ENCODE measurements at places on chromosomes 1 and 21.

GRCh38 chr21:36990508-36991205, 15.8 kb upstream of the RIPPLY3 start:
- DNase-seq, result no peak

- peak; percentile 40 for DNase-seq
Measured at GRCh38 chr1:89855413-89856123, 34.7 kb downstream of the LRRC8D start.

- no peak for DNase-seq
Measured at GRCh38 chr21:42646836-42647235, 6.6 kb upstream of the PDE9A start.

- DNase-seq, result peak; percentile 12
Measured at GRCh38 chr1:10755970-10756521, 40.4 kb downstream of the CASZ1 start.

DNA sequence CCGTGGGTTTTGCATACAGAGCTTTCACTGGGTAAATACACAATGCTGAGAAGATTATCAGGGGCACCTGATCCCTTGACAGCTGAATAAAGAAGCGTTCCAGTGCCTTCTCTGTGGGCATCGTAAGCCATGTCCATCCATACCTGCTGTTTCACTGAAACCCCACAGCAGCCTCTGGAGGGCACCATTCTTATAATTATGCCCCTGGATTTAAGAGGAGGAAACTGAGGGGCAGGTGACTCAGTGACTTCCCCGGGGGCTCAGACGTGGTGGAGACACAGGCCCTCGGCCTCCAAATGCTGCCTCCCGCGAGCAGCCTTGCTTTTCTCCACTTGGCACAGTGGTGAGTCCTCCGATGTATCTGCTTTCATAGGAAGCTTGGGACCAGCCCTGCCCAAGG, 56.7 kb downstream of the B3GALT5 start:
- DNase-seq, result no peak

DNA sequence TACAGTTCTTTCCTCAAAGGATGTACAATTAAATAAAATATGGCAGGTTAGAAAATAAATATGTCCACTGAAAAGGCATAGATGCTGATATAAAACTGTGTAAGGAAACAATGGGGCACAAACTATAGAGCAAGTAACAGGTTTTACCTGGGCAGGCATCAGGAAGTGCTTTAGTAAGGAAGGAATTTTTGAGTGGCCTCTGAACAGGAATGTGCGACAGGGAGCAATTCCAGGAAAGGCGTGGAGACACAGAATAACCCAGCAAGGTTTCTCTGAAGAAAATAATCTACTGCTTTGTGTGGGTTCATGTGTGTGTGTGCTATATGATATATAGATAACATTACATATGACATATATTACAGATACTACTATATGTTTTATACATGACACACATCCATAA, 128.4 kb downstream of the RGS21 start:
- no peak for DNase-seq

DNA sequence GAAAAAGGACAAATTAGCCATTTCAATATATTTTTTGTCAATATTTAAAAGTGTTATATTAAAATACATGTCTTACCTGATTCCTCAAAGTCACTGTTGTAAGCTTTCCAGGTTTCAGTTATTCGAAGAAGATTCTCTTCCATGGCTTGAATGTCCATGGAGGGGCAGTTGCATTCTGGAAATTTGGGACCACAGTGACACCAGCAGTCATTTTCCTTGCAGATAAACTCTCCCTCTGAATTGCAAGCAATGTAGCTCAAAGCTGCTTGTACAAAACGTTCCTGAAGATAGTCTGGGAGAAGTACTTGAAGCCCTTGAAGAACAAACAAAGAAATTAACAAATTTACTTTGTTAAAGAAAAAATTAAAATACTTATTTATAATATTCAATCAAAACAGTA, 251.7 kb downstream of the BRINP3 start:
- no peak for DNase-seq

- DNase-seq, result peak; percentile 79
Measured at GRCh38 chr1:97849345-97850340, 71.2 kb downstream of the DPYD start.

- DNase-seq, result no peak
Measured at GRCh38 chr1:115461526-115461925, 123.5 kb upstream of the NGF start.

DNA sequence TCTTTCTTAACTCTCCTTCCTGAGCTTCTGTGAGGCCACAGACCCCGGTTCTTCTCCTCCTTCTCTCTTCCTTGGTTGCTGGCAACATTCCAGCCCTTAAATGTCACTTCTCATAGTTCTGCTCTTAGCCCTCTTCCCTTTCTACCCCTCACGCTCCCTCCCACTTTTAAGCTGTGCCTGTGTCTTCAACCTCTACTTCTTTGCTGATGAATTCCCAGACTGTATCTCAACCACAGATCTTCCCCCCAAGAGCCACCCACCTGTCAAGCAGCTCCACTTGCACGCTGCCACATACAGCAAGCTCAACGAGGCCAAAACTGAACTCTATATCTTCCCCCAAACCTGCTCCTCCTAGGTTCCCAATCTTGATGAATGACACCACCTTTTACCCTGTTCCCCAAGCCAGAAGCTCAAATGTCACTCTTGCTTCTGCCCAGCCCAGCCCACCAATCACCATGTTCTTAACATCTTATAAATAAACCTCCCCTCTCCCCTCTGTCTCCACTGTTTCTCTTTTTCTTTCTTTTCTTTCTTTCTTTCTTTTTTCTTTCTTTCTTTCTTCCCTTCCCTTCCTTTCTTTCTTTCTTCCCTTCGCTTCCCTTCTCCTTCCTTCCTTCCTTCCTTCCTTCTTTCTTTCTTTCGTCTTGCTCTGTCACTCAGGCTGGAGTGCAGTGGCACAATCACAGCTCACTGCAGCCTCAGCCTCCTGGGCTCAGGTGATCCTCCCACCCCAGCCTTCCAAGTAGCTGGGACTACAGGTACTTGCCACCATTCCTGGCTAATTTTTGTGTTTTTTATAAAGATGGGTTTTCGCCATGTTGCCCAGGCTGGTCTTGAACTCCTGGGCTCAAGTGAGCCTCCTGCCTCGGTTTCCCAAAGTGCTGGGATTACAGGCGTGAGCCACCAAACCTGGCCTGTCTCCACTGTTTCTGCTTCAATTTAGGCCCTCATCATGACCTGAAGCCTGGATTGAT, 19.8 kb upstream of the PTP4A2 start:
- no peak for DNase-seq

DNA sequence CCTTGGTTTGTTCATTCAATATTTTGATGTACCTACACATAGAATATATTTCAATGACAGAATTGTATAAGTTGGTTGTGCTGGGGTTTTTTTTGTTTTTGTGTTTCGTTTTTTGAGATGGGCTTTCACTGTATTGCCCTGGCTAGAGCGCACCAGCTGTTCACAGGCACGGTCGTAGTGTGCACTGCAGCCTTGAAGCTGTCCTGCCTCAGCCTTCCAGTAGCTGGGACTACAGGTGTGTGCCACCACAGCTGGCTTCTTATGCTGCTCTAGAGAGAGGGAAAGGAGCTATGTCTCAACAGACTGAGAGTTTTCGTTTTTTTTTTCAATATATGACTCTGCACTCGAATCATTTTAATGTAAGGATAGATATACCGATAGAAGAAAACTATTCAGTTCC, 102.6 kb downstream of the NTNG1 start:
- DNase-seq, result no peak

GRCh38 chr21:30953605-30954004, 72.2 kb upstream of the KRTAP11-1 start:
- DNase-seq, result no peak

- DNase-seq, result no peak
Measured at GRCh38 chr1:181015251-181015615, 7.4 kb downstream of the STX6 start.

GRCh38 chr1:171661076-171661650, 8.7 kb upstream of the MYOC start:
- DNase-seq, result no peak

DNA sequence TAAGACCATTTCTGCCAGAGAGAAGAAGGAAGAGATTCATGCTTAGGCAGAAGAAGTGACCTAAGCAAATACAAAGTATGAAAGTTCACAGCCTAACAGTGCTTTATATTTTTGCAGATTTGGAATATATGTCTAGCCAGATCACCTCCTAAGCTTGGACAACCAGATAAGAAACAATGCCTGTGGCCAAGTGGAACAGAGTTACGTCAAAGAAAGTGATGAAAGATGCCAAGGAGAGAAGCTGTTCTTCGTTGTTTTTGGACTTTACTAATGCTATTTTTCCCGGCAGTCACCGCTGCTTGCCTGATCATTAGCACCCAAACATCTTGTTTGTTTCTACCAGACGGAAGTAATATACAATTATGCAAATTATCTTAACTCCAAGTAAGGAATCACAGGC, 489.2 kb upstream of the C1orf87 start:
- no peak for DNase-seq

GRCh38 chr1:196577386-196577785, 30.9 kb downstream of the KCNT2 start:
- no peak for DNase-seq

- no peak for DNase-seq
Measured at GRCh38 chr1:12088607-12089006, 25.5 kb downstream of the TNFRSF8 start.

- peak; percentile 46 for DNase-seq
Measured at GRCh38 chr1:226403201-226404034, 4.5 kb downstream of the PARP1 start.

- peak; percentile 66 for DNase-seq
Measured at GRCh38 chr1:44947063-44947773, 39.2 kb downstream of the EIF2B3 start.

- DNase-seq, result no peak
Measured at GRCh38 chr1:10179406-10180091, 30.8 kb upstream of the KIF1B start.

DNA sequence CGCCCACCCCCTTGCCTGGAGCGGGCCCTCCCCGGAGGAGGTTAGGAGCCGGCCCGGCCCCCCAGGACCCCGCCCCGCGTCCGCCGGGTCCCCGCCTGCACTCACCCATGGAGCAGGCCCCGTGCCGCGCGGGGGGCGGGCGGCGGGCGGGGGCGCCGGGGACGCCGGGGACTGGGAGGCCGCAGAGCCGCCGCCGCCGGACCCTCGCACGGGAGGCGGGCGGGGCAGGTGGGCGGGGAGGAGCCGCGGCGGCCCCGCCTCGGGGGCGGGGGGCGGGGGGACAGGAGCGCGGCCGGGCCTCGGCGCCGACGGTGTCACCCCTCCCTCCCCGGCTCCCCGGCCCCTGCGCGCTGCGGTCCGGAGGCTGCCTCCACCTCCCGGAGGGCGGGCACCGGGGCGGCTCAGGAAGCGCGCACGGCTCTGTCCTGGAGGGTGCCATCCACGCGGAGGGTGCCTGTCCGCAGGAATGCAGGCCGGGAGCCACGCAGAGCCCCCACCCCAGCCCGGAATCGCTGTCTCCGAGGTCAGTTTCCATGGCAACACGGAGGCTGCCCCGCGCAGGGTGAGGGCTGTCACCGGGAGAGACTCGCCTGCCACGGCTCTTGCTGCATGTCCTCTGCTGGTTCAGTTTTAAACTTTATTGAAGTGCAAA, 5.9 kb upstream of the PLEKHG5 start:
- DNase-seq, result peak; percentile 45

- no peak for DNase-seq
Measured at GRCh38 chr1:24861821-24862727, 68.0 kb downstream of the RUNX3 start.

DNA sequence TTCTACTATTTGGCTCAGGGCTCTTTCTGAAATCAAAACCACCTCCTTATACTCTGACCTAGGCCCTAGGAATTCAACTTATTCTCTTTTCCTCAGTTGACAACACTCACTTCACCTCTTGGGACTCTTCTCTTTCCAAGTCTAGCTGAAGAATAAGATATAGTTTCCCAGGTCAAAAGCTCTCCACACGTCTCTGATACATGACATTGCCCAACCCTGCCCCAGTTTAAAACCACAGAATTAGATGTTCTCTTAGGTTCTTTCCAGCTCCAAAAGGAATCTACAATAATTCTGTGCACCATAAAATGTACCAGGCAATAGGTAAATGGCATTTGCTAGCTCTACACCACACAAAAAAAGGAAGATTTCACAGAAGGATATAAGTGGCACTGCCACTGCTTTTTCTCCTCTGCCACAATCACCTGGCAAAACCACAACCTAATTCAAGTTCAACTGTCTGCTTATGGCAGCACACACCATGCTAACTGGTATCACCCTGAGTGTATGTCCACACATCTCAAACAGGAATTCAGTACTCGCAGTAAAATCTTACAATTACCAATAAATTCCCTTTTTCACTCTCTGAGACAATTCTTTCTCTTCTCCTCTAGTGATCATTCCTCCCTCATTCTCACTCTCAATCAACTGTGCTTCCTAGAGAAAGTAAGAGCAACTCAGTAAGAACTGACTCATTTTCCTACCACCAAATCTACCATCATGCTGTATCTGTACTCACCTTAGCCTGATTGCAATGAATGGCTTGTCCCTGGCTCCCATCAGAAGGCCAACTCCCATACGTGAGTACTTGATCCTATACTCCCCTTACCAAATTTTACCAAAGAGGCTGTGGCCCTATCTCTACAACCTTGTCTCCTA, 27.3 kb downstream of the ZBTB8OS start:
- no peak for DNase-seq

DNA sequence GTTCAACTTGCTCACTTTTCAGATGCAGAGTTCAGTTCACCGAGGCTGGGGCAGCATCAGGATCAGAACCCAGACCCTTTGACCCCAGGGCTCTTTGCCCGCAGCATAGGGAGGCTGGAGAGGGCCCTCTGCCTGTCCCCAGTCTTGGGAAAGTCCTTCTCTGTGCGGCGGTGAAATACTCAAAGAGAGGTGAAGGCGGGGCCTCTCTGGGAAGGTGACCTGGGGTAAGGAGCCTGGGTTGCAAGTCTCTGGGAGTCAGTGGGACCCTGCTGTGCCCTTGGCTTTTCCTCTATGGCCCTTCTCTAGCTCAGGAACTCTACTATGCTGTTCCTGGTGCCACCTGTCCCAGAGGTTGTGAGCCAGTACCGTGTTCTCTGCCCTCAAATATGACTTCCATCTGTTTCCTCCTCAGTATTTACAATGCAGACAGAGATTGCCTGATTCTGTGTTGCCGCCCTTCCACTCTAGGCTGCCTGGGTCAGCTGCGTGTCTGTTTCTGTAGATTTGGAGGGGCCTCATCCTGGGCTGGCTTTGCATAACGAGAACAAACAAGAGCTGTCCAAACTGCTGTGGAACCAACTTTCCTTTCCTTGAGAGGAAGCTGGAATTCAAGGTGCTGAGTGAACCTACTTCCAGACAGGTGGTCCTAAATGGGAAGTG, 18.7 kb upstream of the ZBTB21 start:
- no peak for DNase-seq

DNA sequence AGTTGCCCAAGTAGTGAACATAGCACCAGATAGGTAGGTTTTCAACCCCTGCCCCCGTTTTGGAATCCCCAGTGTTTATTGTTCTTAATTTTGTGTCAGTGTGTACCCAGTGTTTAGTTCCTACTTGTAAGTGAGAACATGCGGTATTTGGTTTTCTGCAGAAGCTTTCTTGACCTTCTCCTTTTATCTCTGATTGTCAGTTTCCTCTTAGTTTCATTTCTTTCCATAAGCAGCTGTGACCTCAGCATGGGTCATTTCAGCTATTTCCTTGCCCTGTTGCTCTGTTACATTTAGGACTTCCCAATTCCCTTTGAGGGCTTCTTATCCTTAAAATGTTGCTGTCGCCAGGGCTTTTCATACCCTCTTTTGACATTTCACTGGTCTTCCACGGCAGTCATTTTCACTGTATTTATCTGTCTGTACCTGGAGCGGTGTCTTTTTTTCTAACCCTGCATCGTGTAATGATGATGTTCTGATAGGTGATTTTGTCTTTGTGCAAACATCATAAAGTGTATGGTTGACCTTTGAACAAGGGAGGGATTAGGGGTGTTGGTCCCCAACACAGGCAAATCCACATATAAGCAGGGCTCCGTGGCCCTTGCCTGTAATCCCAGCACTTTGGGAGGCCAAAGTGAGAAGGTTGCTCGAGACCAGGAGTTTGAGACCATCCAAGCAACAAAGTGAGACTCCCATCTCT, 15.0 kb downstream of the ITSN1 start:
- no peak for DNase-seq
